Fibroblast of skin of left biceps (primary cell): ENCODE measurements at places on chromosomes 3 and 15.
A peak's percentile ranks its signal among the peaks of the same experiment; 100 is the strongest.

DNA sequence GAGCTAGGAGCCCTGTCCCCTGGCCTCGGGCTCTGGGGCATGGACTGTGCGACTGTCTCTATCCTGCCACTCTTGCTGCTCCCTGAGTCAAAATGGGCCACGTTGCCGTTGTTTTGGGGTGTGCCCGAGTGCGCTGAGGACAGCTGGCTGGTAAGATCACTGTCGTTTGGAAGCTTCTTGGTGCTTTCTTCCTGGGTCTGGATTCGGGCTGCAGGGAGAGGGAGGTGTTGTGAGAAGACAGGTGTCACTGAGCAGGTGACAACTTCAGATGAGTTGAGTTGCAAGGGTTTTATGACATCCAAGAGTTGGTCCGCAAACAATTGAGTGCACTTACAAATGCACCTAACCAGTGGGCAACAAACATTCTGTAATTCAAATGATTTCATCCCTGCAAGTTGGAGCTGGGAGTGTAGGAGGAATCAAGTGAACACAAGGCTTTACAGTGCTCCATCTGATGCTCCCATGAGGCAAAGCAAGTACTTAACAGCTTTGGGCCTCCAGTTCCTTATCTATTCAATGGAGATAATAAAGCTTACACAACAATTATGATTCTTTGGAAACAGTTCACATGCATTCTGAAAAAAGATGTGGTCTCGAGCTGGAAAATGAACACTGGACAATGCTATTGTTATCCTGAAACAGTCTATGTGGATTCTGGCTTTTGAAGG is 11.0 kb upstream of the STARD5 start:
- DNase-seq: no peak

DNA sequence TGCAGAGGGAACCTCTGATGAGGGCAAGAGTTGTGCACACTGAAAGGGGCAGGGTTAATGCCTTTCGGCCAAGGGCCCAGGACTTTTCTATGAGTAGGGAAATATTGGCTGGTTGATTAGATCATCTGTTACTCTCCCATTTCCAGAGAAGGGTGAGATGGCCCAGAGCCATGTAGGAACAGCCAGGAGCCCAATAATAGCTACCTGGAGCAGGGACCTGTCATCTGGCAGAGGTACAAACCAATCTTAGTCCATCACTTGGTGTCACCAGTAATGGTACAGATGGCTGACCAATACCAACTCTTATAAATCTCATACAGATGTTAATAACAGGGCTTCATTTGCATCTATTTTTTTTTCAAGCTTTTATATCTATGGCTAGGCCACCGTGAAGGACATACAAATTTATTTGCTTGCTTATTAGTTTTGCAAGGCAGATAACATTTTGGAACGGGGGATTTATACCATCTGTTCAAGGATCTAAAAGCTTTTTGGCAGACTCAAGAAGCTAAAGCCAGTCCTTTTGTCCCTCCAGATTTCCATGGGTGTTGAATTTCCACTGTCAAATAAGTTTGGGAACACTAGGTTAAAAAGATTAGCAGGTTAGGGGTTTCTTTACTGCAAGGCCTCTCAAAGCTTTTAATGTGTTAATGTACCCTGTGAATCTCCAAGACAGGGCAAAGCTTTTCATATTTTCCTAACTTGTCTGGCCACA is 79.3 kb downstream of the TNIK start:
- DNase-seq: no peak

- DNase-seq: peak; percentile 26
These were observed 121.4 kb upstream of the ATP11B start for GRCh38 chr3:182671942-182672341.

GRCh38 chr15:63818629-63819028 is 15.1 kb downstream of the HERC1 start:
- DNase-seq: no peak

GRCh38 chr3:32890420-32891276 is 60.8 kb upstream of the CCR4 start:
- no peak for DNase-seq

GRCh38 chr3:82103241-82103640 is 341.8 kb upstream of the GBE1 start:
- no peak for DNase-seq

- no peak for DNase-seq
These were observed 130.3 kb downstream of the MINAR1 start for GRCh38 chr15:79562403-79562815.

GRCh38 chr15:57994221-57995049 is 71.1 kb downstream of the ALDH1A2 start:
- DNase-seq: no peak

- DNase-seq: no peak
These were observed 64.1 kb upstream of the HEG1 start for GRCh38 chr3:125119752-125120378.

- no peak for DNase-seq
These were observed 10.4 kb downstream of the TNK2 start for GRCh38 chr3:195897853-195898415.

- DNase-seq: no peak
These were observed 56.8 kb downstream of the GASK1A start for GRCh38 chr3:43035801-43036365.

GRCh38 chr3:69642606-69643005 is 96.7 kb upstream of the MITF start:
- no peak for DNase-seq

- DNase-seq: no peak
These were observed 8.5 kb upstream of the MUSTN1 start for GRCh38 chr3:52843108-52843865.

DNA sequence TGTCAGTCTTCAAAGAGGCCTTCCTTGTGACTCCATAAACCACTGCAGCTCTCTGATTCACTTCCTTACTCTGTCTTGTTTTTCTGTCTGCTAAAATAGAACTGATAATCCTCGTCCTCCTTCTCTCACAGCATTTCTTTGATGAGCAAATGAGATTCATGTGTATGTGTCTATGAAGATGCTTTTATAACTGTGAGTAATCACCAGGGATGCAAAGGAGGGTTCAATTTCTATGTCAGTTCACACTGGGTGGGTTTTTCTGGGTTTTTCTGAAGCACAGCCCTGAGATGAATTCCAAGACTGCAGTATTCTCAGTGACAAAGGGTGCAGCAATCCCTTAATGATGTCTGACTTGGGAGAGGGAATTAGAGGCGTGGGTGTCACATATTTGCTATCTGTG is 746.6 kb upstream of the CFAP20DC start:
- DNase-seq: no peak

GRCh38 chr3:192817053-192817452 is 89.7 kb upstream of the FGF12 start:
- DNase-seq: no peak

- DNase-seq: no peak
These were observed 6.1 kb downstream of the IQCF5 start for GRCh38 chr3:51869304-51869703.

DNA sequence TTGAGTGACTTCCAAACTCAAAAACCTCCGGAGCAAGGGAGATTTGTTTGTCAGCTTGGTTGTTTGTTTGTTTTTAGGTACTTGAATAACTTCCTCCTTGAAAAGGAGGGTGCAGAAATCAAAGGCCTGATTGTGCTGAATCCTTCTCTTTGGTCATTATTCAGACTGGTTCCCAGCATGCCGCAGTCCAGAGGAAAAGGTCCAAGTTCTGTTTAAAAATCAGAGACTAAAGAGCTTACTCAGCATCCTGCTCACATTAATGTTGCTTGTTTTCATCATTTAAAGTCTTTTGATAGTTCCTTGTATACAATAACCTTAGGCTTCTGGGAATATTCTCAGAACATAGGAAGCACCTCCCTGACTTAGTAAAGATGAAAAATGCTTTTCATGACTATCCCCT is 982 bp upstream of the SCG3 start:
- DNase-seq: no peak

DNA sequence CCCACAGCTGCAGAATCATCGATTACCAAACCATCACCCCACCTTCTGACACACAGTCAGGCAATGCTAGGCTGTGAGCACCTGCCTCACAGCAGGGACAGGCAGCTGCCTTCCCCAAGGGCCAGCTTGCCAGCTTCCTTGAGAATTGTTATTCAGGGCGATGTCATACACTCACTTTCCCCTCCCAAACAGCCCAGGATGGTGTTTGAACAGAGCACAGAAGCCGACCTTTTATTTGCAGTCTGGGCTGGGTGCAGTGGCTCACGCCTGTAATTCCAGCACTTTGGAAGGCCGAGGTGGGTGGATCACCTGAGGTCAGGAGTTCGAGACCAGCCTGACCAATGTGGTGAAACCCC is 84.5 kb upstream of the HERC1 start:
- DNase-seq: no peak

DNA sequence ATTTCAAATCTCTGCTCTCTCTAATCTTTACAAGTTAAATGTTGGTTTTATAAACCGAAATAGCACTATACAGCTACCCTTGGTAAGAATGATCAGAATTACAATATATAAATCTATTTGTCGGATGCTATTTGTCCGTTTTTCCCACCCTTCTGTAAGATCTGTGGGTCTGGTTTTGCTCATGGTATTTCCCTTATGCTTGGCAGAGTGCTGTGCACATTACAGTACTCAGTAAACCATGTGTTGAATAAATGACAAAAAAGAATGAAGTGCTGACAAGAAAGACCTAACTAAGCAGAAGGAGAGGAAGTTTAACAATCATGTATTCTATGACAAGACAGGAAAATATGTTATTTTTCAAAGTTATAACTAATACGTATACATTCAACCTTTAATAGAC is 827.2 kb downstream of the ROBO1 start:
- peak; percentile 17 for DNase-seq

GRCh38 chr15:87761736-87762509 is 494.6 kb downstream of the NTRK3 start:
- DNase-seq: no peak

GRCh38 chr15:81740416-81740815 is 305.4 kb downstream of the MEX3B start:
- DNase-seq: no peak

- DNase-seq: no peak
These were observed 57.8 kb upstream of the GPD1L start for GRCh38 chr3:32048487-32049182.

DNA sequence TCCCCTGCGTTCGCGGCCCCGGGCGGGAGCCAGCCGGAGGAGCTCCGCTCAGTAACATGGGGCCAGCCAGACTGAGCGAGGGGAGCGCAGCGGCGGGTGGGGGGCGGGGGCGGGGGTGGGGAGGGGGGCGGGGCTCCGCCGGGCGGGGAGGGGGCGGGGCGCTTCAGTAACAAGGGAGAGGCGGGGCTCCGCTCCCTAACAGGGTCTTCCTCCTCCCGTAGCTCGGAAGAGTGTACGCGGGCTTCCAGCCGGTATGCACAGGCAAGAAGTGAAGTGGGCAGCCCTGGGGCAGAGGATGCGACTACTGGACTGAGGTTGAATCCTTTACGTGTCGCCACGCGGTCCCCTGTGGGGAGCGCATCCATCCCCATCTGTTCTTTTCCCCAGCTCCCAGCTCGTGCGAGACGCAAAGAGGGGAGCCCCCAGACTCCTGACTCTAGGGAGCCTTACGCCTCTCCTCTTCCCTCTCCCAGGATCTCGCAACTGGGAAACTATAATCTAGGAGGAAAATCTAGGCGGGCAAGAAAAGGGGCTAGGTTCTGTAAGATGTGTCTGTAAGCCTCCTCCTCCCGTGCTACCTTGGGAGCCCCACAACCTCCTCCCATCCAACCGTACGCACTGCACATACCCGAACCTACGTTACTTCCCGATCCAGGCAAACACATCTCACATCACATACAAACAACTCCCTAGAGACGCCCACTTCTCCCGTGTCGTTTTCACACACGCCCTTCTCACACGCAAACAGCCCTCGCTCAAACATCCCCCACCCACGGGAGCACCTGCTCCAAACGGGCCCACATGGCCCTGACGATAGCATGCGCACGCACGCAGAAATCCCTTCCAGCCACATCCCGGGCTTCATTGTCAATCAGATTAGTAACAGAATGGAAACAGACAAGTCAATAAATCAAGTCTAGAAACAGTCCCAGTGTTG is at the start of gene SHF:
TSS of gene SHF (minus strand) at position 73 of the 937 bp plus-strand sequence. CDS start at position 58, 15 bp downstream.
- DNase-seq: peak; percentile 17

GRCh38 chr3:10164546-10165393 is at the start of gene IRAK2:
Gene IRAK2, plus strand, starts transcription at chr3:10164919. Its CDS starts 36 bp downstream, at chr3:10164955.
- no peak for DNase-seq

- no peak for DNase-seq
These were observed 64.1 kb upstream of the GOLGA6B start for GRCh38 chr15:72590427-72590826.

DNA sequence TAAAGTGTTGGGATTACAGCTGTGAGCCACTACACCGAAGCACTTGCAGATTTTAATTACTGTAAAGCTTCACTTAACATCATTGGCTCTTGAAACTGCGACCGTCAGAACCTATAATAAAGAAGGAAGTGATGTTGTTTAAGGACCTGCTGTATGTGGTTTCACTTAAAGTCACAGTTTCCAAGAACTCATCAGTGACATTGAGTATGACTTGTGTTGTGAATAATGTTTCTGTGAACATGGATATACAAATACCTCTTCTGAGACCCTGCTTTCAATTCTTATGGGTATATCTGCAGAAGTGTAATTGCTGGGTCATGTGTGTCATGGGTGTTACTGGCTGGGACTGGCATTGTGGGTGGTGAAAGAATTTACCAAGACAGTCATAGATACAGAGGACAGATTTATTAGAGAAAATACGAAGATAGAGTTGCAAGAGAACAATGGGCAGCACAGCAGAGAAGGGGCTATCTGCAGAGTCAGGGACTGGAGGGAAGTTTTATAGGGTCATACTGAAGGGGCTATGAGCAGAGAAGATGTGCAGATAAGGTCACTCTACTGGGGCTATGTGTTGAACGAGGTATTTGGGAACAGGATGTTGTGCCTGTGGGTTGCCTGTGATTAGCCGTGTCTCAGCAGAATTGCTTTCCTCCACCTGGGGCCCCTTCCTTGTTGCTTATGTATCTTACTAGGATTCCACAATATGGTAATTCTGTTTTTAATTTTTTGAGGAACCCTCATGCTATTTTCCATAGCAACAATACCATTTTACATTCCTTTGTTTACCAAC is 4.5 kb downstream of the NDUFB5 start:
- DNase-seq: no peak

GRCh38 chr15:67831363-67831762 is 6.1 kb downstream of the SKOR1 start:
- DNase-seq: no peak

DNA sequence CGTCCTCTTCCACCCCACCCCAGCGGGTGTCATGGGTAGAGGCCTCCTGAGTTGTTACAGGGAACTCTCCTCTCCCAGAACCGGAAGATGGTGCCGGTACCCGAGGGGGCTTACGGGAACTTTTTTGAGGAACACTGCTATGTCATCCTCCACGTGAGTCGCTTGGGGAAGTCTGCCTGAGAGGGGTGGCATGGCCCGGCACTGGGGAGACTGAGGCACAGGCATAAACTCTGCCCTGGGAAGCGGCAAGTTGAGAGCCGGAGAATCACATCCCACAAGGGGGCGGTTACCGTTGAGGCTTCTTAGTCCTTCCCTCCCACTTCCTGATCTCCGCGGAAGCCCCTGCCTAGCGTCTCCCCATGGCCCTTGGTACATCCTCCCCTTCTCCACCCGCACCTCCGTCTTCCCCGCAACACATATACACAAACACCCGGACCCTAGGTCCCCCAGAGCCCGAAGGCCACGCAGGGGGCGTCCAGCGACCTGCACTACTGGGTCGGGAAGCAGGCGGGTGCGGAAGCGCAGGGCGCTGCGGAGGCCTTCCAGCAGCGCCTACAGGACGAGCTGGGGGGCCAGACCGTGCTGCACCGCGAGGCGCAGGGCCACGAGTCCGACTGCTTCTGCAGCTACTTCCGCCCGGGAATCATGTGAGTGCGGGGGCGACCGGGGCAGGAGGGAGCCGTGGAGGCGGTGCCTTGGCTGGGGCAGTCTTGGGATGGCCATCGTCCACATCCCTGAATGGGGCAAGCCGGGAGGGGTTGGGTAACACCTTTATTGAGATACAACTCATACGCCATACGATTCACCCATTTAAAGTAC is 3.4 kb downstream of the VILL start:
- DNase-seq: peak; percentile 27

GRCh38 chr15:62816342-62817069 is 226.0 kb upstream of the TPM1 start:
- DNase-seq: no peak
